KG1 (cell line): ENCODE measurements at places on chromosomes 11 and 22.

DNA sequence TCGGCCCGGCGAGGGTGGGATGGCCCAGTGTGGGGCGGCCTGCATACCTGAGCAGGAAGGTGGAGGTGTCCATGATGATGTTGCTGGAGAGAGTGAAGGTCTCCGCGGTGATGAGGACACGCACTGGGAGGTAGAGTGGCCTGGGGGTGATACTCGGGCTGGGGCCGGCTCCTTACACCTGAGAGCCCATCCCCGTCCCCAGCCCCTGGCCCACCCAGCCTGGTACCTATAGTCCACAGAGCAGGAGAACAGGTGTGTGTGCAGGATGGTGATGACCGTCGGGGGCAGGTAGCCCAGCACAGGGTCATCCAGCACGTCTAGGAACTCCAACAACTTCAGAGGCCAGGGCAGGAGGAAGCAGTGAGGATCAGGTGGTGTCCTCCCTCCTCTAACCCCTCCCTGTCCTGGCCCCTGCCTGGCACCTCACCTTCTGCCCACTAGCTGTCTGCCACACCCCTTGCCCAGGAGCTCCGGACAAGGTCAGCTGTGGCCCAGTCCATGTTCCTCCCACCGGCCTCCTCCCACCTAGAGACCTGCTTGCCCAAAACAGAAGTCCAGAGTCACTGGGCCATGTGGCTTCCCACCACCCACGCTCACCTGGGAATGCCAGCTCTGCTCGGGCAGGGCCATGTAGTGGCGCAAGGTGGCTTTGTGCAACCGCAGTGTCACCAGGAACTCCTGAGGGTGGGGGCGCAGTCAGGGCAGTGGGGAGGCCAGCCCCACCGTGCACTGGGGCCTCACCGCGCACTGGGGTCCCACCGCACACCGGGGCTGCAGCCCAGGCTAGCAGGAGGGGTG lies 11.3 kb downstream of the ATG2A start:
- no peak for DNase-seq

DNA sequence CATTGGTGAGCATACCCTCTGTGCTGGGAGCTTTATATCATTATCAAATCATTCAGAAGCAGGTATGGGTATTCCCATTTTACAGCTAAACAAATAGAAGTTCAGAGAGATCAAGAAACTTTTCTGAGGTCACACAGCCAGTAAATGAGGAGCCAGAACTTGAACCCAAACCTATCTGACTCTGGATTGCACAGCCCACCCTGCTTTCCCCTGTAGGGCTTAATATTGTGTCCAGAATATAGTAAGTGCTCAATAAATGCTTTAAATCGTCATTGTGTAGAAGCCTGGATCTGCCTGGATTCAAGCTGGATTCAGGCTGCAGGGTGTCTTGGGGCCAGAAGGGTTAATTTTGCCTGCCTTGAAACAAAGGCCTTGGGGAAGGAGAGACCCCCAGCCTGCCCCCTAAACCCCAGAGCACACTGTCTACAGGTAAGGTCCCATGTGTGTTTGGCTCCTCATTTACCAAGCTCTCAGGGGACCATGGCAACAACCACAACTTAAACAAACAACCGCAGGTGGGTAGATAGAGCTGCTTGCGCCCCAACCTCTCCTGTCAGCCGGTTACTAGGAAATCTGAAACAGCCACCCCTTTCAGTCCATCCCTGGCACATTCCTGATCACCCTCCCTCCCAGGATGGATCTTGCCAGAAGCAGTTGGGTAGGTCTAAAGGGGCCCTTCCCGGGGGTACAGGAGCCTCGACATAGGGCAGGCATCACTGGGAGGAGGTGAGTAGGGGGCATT lies 3.0 kb upstream of the SEC14L3 start:
- DNase-seq, result no peak

DNA sequence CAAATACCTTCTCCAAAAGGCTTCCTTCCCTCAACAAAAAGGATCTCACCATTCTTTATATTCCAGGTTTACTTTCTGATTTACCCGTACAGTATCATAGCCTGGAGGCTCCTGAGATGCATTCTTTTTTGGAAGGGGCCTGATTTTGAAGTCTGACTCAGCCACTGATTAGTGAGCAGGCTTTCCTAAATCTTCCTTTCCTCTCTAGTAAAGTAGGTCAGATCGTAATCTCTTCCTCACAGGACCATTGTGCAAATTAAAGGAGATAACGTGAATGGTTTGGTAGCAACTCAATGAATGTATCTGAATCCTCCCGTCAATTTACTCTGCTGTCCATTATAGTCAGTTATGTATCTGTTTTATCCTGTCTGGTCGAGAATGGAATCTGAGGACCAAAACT lies 227.7 kb upstream of the ANO5 start:
- no peak for DNase-seq

DNA sequence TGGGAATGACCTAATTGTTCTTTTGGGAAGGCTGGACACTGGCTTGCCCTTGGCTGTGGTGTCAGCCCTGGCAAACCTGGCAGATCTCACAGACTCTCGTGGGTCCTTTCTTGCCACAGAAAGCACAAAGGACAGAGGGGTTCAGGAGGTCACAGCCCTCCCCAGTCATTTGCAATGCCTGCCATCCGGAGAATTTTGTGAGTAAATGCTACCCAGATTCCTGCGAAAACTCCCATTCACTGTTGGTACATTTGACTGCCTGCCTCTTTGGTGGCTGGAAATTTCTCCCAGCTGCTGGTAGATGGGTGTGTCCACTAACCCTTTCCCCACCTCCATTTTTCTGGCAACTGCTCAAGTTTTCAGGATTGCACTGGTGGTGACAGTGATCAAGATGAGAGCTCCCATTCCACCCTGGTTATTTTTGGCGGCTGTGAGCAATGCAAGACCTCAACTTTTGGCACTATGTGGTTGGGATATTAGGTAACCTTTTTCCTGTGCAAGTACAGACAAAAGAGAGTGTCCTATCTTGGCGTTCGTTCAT lies 155.7 kb downstream of the NAV2 start:
- no peak for DNase-seq

- DNase-seq, result no peak
Observed at GRCh38 chr22:17562906-17563870, at the start of gene SLC25A18. Gene SLC25A18, plus strand, starts transcription at chr22:17563498. Its CDS starts 16,447 bp downstream, at chr22:17579945.

- DNase-seq, result no peak
Observed at GRCh38 chr11:655036-655726, 18.1 kb downstream of the DRD4 start.

- DNase-seq, result no peak
Observed at GRCh38 chr11:57330029-57330428, 5.3 kb upstream of the TNKS1BP1 start.

DNA sequence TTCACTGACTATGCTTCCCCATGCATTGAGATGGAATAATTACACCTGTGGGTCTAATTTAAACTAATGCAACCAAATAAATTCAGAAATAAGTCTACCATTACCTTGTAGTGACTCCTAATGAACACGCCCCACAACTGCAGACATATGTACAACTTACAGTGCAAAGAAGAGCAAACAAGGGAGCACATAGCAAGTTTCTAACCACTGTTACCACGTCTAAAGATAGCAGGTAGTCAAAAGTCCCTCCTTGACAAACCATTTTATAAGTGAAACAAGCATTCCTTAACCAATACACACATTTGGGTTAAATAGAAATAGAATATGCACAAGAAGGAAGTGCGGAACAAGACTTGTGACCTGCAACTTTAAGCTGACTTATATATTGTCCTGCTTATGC lies 20.6 kb downstream of the PHF21A start:
- no peak for DNase-seq

- no peak for DNase-seq
Observed at GRCh38 chr11:45275828-45276227, 10.3 kb downstream of the SYT13 start.
